Stimulated activated CD4-positive, alpha-beta T cell treated with anti-CD3 and anti-CD28 coated beads, Interleukin-4, amount 100 ng/mL, for 48 hours (primary cell): ENCODE measurements at places on chromosomes 1 and 21.

- DNase-seq: no peak
These were observed 3.0 kb upstream of the RGS2 start for GRCh38 chr1:192805832-192806323.

DNA sequence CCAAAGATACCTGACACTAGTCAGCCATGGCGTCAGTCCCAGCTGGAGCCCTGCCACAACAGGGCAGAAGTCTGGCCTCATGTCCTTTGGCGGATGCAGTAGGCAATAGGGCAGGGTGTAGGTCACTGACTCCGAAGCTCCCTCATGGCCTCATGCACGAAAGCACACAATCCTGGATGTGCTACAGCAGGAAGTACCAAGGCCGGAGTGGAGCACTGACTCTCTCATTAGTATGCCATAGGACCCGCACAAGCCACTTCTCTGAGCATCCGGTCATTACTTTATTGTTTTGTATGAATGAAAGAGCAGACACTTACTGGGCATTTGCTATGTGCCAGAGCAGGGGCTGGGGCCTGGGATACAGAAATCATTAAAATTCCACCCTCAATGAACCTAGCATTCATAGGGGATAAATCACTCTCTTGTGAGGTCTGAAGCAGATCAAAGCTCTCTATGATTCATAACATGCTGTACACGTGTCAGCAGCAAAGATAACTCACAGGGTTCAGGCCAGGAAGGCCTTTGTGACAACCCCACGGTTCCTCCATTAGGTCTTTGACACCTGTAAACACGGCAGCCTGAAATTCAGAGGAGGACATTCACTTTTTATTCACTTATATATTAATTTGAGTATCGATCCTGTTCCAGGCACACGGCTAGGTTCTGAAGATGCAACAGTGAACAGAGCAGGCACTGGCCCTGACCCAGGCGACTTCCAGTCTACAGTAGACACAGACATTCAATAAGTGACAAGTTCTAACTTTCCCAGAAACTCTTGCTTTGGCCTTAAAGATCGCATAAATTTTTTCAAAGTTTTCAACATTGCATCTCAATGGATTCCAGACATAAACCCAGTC, 357.9 kb upstream of the USP24 start:
- no peak for DNase-seq

DNA sequence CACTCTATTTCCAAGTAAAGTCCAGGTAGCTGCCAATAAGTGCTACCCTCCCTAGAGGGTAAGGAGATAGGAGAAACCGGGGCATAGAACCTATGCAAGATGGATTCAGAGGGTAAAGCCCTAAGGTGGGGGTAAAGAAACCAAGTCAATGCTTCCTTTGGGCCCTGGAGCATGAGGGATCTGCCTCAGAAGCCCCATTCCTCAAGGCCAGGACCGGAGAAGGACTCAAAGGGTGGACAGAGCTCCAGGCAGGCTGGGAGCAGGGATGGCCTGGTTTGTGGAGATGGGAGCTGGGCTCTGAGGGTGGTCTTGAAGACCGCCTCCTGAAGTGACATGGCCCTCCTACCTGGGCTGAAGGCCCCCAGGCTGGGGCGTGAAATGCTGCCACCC, 3.9 kb downstream of the EPHA2 start:
- DNase-seq: no peak

DNA sequence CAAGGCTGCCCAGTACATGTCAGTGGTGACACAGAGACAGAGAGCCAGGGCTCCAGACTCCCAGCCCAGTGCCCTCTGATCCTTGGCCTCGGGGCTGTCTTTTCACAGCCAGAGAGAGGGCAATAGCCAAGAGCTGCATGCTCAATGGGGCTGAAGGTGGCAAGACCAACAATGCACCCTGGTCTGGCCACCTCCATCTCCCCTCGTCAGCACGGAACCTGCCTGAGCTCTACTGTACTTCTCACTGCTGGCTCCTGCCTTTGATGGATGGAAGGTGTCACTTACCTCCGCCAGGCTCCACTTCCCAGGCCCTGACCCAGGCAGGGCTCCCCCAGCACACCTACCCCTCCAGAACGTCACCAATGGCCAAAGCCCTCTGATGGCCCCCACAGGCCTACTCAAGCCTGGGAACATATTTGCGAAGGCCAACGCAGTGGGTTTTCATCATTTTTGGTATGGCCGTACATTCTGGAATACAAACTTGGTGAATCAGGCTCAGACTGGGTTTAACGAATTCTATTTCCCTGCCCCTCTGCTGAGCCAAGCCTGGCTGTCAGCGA, 88.1 kb downstream of the DMRTB1 start:
- no peak for DNase-seq

- no peak for DNase-seq
These were observed 363.1 kb upstream of the ADGRL2 start for GRCh38 chr1:81437649-81438048.

DNA sequence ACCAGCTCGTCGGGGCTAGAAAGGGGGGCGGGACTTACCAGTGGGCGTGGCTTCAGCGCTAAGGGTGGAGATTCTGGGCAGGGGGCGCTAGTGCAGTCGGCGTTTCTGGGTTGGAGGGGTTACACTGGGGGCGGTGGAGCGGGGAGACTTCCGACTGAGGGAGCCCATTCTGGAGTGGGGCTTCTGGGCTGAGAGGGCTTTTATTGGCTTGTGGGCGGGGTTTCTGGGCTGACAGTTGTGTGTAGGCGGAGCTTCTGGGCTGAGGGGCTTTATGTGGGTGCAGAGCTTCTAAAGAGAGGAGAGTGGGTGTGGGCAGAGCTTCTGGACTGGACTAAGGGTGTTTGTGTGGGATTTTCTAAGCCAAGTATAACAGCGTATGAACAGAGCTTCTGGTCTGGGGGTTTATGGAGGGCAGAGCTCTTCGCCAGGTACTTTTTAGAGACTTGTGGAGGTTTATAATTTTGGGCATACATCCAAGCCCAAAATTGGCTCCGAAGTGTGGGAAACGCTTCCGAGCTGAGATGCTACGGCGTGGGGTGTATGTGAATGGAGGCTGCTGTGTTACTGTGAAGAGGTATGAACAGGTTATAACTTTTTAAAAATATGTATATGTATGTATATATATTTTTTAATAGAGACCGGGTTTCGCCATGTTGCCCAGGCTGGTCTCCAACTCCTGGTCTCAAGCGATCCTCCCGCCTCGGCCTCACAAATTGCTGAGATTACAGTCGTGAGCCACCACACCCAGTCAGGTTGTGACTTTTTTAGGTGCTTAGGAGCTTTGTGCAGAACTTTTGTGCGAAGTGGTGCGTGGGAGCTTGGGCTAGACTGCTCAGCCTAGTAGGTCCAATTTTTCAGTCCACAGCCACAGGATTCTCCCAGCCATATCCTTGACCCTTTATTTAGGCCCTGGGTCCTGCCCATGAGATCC, 825 bp downstream of the TMEM39B start:
- DNase-seq: no peak

- no peak for DNase-seq
These were observed 10.9 kb downstream of the C1orf216 start for GRCh38 chr1:35707601-35708440.

- no peak for DNase-seq
These were observed 21.1 kb downstream of the ESRRG start for GRCh38 chr1:216702170-216702569.

DNA sequence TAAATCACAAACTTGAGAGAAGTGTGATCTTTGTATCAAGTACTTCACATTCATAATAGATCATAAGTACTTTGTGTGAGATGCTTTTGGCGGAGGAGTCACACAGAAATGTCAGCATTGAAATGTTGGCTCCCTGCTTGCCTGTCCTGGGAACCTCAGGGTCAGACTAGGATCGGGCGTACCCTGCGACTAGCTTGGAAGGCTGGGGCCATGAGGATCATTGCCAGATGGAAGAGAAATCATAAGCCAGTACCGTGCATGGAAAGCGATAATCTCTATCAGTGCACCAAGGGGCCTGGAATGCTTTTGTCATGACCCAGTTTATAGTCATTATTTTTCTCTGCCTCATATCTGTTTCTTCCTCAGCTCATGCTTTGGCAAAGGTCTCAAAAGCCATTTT, 35.5 kb downstream of the MTR start:
- no peak for DNase-seq

GRCh38 chr1:187624812-187625545, 796.2 kb downstream of the PLA2G4A start:
- no peak for DNase-seq

GRCh38 chr21:45831991-45832740, 149.4 kb upstream of the COL6A1 start:
- no peak for DNase-seq

DNA sequence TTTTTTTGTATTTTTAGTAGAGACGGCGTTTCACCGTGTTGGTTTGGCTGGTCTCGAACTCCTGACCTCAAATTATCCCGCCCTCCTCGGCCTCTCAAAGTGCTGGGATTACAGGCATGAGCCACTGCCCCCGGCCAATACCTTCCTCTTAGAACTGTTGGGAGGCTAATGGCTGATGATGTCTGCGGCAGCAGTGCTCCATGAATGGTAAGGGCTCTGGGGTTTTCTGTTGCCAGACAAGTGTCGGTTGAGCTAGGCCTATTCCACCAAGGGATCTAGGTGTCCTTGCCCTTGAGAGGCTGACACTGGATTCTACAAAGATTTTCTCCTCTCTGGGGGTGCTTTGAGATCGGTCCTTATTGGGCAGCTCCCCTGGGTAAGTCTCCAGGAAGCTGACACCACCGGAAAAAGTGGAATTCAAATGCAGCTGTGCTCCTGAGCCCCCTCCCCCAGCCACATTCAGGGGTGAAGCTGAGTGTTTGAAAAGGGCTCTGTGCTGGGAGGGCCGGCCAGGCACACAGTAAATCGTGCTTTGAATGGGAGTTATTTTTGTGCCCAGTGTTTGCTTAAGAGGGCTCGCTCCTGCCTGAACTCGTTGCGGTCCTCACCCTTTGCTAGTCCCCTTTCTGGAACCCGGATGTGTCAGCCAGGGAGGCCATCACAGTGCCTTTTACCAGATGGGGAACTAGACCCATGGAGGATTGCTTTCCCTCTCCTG, 5.2 kb downstream of the SOX13 start:
- DNase-seq: no peak

GRCh38 chr1:119380983-119381662, 12.5 kb downstream of the HAO2 start:
- no peak for DNase-seq

DNA sequence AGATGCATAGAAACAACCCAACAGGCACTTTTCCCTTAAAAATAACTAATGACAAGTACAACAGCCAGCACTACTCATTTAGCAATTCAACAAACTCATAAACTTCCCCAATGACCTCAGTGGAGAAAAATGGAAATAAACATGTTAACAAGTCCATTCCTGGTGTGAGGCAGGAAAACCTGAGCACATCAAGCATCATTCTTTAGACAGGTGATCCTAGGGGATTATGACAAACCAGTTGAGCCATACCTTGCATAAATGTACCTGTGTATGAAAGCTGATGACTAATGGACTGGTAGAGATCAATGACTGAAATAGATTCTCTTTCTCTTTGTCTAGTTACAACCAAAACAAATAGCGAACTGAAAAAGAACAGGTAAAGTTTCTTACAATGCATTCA, 7.0 kb downstream of the COL24A1 start:
- no peak for DNase-seq

DNA sequence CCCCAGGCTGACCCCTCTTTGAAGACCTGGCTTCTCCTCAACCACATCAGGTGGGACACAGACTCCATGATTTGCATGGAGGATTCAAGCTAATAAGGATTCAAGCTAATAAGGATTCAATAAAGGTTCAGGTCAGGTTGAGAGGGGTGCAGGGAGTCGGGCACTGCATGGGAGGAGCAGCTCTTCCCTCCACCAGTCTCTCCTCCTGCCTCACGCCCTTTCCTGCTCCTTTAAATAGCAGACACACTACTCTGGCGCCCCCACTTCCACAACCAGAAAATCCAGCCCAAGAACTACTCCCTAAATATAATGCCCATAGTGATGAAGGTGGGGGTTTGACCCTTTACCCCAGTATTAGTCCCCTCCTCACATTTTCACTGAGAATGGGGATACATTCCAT, 7.1 kb downstream of the MEX3A start:
- DNase-seq: no peak

GRCh38 chr1:1732381-1732780, 8.2 kb upstream of the CDK11A start:
- DNase-seq: no peak

- no peak for DNase-seq
These were observed 98.6 kb downstream of the ZNF281 start for GRCh38 chr1:200311256-200311655.

DNA sequence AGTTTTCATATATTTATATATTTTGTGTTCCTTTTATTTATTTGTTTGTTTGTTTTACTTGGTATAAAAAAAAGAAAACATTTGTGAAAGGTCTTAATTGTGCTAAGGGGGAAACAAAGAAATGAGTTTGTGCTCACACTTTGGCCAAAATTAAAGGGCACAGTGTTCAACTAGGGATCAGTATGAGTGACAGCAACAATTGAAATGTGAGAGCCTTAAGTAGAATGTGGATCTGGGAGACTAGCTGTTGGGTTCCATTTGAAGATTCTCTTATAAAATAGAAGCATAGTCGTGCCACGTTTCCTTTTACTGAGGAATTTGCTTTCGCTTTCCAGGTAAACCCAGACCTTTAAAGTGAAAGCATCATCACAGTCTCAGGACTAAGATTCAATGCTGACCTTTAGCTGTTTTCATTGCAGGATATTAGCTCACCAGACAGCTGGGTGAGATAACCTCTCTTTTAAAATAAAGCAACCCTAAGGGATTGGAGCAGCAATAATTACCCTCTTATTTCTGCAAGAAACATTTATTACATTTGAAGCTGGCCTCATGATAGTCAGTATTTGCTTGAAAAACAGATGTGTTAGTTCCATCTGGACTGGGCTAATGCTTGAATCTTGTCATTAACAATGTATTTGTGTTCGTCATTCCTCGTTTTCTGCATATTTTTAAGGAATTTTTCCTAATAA, 37.1 kb upstream of the CD55 start:
- no peak for DNase-seq

- no peak for DNase-seq
These were observed 1.5 kb downstream of the CACNA1E start for GRCh38 chr1:181484821-181485220.

- no peak for DNase-seq
These were observed 68.3 kb downstream of the SYF2 start for GRCh38 chr1:25163986-25164385.

DNA sequence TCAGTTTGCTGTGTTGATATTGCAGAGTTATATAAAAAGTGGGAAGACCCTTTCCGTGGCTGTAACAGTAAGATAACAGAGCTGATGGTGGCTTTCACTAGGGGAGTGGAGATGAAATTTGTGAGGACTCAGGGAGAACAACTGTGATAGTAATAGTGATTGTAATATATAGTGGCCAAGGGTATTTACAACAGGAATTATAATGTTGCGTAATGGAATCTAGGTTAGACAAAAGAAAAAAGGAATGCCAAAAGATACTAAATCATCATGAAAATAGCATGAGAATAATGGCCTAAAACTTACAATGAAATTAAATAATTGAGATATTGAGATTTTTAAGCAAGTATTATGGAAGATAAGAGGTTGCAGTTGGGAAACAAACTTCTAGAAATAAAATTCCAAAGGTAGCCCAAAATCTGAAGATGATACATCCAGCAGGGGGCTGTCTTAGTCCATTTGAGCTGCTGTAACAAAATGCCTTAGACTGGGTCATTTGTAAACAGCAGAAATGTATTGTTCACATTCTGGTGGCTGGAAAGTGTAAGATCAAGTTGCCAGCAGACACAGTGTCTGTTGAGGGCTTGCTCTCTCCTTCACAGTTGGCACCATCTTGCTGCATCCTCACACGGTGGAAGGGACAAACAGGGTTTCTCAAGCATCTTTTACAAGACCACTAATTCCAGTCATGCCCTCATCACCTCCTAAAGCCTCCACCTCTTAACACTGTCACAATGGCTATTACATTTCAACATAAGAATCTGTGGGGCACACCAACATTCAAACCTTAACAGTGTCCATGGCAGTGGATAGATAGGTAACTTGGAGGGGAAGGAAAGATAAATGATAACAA, 711.2 kb downstream of the MRPL39 start:
- no peak for DNase-seq
